ENCODE measurements at places on chromosomes 4 and X.

DNA sequence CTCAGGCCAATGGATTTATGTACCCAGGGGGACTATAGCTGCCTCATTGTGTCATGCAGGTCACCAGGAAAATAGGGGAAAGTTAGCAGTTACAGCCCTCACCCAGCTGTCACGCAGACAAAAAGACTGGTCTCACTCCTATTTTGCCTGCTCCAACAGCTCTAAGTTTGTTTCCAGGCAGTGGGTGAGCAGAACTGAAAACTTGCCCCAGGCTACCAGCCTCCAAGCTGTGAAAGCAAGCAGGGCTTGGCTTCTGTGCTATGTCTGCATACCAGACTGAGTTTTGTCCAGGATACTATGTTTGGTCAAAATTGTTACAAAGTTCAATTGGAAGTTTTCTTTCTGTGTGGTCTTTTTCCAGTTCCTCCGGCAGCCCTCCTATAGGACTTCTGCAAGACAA lies 628.4 kb downstream of the FAM133A start:
- DNase-seq = no peak

- no peak for DNase-seq
Measured at GRCh38 chr4:7324651-7325121, 110.0 kb downstream of the PSAPL1 start.

DNA sequence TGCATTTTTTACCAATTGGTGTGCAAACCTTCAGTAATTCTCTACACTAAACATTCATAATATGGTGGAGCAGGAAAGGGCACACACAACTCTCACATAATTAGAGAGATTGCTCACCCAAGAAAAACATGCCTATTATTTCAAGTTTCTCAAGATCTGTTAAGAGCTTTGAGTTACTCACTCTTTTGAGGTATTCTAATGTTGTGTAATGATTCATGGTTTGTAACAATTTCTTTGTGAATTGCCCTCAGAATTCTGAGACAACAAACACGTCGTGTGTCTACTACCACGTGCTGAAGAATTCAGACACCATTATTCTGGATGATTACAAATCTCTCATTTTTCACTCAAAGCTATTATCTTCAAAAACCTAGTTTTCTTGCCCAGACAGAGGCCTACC lies 82.8 kb downstream of the PDGFC start:
- no peak for DNase-seq

GRCh38 chrX:3811331-3812311 lies 98.2 kb upstream of the PRKX start:
- no peak for DNase-seq

DNA sequence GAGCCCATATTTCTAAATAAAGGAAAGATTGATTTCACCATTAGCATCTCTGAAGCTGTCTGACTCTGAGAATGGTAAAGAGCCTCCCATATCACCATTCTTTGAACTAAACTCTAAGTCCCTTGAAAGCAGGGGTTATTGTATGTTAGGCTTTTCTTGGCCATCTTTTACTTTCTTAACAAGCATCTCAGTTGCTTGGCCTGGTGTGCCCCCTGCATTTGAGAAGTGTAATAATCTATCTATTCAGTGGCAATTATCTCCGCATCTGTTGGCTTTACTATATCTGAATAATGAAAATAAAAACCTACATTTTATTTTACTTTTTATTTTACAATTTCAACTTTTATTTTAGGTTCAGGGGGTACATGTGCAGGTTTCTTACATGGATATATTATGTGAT lies 128.3 kb upstream of the ARMCX2 start:
- no peak for DNase-seq

GRCh38 chr4:129358571-129358970 lies 262.6 kb downstream of the C4orf33 start:
- DNase-seq = no peak

GRCh38 chr4:78945651-78946179 lies 6.5 kb upstream of the PAQR3 start:
- DNase-seq = no peak

GRCh38 chr4:5398056-5398455 lies 310.3 kb downstream of the EVC2 start:
- DNase-seq = no peak

DNA sequence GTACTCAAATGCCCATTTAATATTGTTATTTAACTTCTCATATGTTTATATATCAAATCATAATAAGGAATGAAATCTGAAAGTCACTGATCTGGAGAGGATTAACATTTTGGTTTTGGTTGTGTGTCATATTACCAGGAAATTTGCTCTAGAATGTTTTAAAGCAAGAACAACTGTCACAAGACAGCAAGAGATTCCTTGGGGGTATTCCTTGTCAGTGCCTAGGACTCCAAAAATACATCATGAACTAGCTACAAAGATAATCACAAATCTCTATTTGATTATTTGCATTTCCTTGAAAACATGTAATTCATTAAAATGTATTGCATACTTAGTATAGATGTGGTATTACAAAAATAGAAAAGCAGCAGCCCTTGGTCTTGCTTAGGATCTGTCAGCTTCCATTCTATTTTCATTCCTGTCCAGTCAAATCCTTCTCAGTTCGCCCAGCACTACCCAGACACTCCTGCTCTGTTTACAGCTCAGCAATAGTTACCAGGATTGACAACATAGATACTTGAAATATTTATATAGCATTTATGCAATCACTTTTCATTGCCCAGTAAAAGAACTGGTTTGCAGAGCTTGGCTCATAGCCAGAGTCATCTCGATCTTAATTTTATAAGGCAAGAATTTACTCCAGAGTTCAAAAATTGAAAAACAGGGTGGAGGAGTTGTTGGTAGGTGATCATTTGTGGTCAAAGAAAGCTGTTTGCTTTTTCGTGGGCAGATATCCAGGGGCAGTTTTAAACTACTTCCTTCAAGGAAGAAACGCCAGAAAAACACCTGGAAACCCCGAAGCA lies 9.2 kb upstream of the BMP3 start:
- DNase-seq = no peak

DNA sequence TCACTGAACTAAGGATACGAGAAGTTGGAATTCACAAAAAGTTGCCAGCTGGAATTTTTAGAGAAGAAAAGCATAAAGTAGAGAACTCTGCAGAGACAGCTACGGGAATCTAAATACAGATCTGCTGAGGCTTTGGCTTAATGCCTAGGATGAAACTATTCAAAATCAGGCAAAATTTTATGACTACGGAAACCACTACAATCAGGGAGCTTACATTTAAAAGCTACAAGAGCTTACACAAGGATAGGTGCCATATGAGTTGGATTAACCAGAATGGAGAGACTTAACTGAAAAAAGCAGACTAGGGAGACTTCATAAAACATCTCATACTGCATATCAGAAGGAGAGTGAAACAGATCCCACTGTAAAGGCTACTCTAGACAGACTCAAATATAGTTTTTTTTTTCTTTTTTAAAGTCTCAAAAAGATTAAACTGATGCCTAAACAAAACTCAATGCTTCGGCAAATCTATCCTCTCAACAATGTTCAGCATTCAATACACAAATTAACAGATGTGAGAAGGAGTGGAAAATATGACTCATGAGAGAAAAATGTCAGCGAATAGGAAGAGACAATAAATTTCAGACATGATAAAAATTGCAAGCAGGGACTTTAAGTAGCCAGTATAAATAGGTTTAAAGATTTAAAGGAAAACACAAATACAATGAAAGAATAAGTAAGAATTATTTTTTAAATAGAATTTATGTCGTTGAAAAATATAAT lies 586.1 kb downstream of the FSTL5 start:
- DNase-seq = no peak

DNA sequence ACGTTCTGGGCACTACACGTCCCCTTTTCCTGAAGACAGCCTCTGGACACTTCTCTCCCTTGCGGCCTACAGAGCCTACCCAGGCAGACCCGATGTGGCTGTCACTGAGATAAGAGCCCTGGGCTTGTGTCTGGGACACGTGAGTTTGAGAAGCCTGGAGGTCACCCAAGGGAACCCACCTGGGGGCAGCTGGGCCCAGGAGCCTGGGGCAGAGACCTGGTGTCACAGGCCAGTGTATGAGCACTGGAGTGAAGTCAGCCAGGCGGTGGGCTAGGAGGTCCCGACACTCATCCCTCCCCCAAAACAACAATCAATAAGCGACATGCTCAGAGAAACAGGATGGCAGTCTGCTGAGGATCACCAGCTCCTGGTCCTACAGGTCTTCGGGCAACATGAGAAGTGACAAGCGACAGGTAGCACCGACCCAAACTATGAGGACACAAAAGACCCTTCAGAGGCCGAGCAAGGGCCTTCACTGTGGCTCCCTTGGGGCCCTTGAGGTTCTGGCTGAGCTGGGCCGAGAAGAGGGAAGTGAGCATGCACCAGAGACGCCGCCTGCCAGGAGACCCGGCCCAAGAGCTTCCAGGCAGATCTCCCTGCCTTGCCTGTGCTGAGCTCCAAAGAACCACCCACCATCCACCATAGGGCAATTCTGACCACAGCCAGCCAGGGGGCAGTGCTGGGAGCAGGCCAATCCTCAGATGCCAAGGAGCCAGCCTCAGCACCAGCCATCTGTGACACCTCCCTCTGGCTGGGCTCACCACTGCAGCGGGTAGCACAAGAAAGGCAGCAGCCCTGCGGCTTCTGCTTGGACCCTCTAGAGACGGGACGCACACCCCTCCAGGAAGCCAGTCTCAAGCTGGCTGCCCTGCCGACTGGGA lies 11.0 kb upstream of the DUSP9 start:
- no peak for DNase-seq

GRCh38 chr4:8493484-8493883 lies 52.9 kb downstream of the TRMT44 start:
- DNase-seq = no peak

GRCh38 chr4:37540486-37540885 lies 145.7 kb downstream of the RELL1 start:
- no peak for DNase-seq

DNA sequence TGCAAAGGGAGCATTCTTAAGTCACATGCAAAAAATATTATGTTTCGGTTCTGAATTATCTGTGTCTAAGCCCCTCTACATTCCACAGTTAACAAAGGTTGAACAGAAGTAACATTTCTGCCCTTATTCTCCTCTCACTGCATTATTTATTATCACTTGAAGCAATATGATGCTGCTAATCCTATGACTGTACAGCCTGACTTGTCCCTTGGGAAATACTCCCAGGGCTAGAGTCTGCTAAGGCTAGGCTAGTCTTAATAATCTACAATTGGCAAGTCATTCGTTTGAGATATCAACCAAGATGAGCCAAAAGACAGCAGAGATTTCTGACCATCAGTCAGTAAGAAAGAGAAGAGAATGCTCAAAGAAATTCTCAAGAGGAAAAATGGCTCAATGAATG lies 226.9 kb upstream of the HCCS start:
- no peak for DNase-seq

- DNase-seq = no peak
Measured at GRCh38 chr4:79338148-79338547, 12.3 kb upstream of the NAA11 start.

DNA sequence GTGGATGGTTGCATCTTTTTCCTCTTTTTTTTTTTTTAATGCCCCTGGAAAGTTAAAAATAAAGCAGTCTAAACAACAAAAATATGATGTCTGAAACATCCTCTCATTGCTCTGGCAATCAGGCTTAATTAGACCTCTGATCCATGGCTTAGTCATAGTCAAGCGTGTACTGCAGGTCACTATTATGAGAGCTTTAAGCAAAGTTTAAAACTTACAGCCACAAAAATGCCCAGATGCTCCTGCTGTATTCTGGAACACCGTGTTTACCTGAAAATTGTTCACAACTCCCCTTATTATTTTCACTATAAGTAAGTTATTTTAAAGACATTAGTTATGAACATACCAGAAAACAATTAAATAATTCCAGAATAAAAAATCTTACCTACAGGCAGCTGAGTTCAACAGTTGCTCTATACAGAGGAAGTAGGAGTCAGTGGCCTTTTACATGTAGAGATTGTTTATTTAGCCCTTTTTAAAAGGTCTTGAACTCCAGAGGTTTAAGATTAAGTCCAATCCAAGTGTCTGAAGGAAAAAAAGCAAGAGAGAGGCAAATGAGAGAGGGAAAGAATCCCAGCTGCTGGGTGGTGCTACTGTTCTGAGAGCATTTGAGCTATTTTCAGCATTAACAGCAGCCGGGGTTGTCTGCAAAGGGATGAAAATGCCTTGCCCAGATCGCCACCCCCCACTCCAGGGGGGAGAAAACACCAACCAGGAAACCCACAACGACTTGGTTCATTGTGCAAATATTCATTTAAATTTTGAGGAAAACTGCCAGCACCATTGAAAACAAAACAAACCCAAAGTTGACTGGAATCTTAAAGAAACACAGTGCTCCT lies 36.9 kb downstream of the SORBS2 start:
- DNase-seq = no peak

GRCh38 chrX:2647627-2648026 lies 43.5 kb upstream of the CD99 start:
- no peak for DNase-seq

- DNase-seq = no peak
Measured at GRCh38 chrX:68846536-68846935, 17.7 kb downstream of the EFNB1 start.

DNA sequence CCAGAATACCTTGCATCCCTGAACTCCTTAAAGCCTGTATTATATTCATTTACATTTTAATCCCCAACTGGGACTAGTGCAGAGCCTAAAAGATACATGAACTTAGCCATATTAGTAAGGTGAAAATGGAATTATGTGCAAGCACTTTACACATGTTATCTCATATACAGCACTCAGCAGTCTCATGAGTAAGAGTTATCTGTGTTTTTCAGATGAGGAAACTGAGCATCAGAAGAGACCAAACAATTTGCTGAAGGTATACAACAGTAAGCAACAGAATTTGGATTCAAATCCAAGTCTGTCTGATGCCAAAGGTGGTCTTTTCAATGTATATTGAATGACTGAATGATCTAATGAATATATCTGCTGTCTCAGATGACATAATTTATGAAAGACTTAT lies 12.3 kb downstream of the ATP7A start:
- DNase-seq = no peak

DNA sequence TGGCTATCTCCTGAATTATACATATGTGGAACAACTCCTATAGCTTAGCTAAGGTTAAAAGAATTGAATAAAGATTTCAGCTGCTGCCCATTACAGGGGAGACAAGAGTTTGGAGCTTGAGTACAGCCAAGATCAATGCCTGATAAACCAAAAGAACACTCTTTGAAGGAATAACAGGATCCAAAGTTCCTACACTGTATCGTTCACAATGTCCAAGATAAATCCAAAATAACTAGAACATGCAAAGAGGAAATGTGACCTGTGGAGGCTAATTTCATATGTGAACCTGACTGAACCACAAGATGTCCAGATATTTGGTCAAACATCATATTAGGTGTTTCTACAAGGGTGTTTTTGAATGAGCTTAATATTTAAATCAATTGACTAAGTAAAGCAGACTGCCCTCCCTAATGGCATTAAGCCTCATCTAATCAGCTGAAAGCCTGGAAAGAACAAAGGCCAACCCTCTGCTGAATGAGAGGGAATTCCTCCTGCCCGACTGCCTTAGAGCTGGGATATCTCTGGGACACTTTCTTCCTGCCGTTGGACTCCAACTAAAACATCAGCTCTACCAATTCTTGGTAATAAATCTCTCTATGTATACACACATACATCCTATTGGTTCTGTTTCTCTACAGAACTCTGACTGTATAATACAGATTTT lies 19.2 kb downstream of the RFC1 start:
- no peak for DNase-seq

Measured in stimulated activated CD4-positive, alpha-beta T cell treated with anti-CD3 and anti-CD28 coated beads, Interleukin-15, amount 100 ng/mL, for 1 hour (primary cell).